Activated CD4-positive, alpha-beta T cell treated with anti-CD3 and anti-CD28 coated beads, Interleukin-2, amount 10 ng/mL, durations not matched to agents 7 days and 5 days (primary cell): ENCODE measurements at places on chromosomes 4 and X. TPM values are rescaled to one million over a fixed set of nuclear protein-coding genes. Genes with fewer than 3 reads are reported as not detected.

DNA sequence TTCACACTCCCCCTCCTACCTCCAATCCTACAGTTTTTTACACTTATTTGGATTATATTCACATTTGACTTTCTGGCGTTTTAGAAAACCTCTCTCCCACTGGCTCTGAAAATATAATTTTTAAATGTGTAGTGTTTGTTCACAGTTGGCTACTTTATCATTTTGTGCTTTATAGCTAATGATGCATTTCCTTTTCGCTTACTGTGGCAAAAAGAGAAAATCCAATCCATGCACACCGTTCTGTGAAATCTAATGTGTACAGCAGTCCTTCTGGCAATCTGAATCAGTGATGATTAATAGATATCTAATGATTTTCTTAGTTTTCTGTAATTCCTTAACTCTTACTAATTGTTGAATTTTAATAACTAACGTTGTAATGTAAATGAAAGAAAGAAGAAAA lies 271.5 kb downstream of the ARAP2 start:
- no peak for DNase-seq

- no peak for DNase-seq
Observed at GRCh38 chr4:184395971-184396391, 78.4 kb downstream of the IRF2 start.

DNA sequence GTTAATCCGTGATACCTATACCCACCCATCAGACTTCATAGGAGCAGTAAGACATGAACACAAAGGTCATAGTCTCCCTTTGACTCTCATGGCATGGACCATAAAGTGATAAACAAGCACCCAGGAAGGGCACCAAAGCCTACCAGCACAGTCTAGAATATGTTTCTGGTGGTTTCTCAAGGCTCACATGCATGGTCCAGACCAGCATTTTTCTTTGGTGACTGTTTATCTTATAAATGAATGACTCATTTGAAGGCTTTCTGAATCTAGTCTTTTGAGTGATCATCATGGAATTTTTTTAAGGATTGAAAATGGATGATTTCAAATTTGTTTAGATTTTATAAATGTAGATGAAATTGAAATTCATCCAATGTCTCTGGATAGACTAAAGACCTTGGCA lies 32.0 kb upstream of the AMELX start:
- DNase-seq = no peak

DNA sequence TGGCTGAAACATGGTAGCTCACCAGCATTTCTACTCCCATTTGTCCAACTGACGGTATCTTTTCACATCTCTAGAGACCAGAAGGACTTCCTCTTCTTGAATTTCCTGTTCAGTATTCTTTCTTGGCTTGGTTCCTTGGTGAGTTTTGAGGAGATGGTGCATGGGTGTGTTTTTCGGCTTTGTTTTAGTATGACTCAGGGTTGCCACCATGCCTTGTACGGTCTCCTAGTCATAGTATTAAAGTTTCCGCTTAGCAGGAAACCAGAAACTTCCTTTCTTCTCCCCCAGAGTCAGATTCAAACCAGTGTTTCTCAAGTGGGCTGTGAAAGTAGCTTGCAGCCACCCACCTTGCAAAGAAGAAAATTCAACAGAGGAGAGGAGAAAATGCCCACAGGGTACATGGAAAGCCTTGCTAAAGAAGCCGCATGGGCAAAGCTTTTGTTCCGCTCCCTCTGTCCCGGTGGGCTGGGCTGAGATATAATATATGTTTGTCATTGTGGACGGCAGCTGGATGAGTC lies 5.7 kb downstream of the CD99 start:
- DNase-seq = peak; percentile 77

DNA sequence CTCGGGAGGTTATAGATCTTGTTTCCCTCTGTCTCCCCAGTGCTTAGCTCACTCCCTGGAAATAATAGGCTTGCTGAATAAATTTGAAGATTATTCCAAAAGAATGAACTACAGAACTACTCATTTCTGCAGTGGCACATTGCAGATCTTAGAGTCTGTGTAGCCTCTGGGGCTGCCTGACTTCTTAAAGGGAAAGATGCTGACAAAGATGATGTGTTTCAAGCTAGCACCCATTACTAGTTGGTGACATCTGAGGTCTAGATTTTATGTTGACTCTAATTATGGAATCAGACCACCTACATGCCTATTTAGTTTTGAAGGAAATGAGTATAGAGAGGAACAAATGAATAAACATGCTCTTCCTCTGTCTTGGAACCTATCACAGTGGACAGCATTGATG lies 123.7 kb upstream of the KCNIP4 start:
- DNase-seq = no peak

DNA sequence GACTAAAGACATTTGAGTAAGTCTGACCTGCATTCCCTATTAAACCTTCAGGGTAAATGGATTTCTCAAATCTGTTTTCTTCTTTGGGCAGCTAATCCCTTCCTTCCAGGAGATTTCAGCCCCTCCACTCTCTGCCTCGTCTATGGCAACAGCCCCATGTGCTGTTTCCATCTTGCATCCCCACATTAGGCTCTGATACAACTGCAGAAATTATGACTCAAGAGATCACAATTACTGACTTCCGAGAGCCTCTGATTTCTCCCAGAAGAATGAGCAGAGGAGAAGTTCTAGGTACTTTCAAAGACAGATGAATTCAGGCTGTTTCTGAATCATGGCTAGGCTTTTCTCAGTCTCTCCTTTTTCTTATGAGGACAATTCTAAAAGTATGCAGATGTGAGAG lies 38.7 kb downstream of the RAI2 start:
- no peak for DNase-seq

DNA sequence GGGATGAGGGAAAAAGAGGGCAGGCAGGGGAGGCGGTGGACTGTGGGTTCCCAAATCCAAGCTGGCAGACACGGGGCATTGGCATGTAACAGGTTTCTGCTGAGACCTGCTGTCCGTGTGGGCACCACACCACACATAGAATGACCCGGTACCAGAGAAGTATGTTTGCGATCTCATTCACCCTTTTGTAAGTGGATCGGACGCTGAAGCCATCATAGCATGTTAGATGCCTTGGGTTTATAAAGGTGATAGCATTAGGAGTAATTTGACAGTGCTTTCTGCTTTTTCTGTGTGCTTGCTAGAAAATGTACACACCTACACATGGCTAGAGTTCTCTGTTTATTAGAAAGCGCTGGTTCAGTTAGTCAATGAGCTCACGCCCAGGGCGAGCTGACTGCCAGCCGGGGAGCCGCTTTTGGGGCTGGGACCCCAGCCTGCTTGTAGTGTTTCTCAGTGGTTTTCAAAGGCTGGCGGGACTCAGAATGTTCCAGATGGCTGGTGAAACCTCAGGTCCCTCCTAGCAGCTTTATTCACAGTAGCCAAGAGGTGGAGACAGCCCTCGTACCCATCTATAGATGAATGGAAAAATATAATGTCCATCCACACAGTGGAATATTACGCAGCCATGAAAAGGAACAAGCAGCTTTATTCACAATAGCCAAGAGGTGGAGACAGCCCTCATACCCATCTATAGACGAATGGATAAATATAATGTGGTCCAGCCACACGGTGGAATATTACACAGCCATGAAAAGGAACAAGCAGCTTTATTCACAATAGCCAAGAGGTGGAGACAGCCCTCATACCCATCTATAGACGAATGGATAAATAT lies 579 bp downstream of the IL3RA start:
- no peak for DNase-seq

DNA sequence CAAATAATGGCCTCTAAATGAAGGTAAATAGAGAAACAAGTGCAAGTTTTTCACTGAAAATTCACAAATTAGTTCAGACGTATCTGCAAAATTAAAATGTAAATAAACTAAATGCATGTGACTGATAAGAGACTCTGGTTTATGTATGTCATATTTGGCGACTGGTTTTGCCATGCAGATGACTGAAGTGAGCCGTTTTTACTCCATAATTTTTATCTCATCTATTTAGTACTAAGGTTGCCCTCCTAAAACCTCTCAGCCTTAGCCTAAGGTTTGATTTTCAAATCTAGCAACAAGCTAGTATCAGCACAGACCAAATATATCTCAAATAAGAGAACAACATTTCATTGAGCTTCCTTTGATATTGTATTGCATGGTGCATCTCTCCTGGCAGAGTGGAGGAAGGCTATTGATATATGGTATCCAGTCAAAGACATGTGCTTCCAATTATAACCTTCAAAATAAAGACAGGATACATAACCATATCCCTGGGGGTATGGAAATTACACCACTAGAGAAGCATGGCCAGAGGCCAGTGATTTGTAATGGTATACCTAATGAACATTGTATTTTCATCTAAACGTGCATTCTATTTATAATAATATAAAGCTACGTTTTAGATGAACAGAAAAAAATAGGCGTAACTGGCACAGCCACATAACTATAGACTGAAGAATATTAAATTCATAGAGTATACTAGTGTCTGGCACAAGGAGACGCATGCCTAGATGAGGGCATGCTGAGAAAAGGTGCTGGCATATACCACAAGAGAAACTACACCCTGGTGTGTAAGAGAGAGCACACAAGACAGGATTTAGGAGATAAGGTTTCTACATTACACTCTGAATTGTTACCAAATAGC lies 392.6 kb upstream of the INTU start:
- no peak for DNase-seq

DNA sequence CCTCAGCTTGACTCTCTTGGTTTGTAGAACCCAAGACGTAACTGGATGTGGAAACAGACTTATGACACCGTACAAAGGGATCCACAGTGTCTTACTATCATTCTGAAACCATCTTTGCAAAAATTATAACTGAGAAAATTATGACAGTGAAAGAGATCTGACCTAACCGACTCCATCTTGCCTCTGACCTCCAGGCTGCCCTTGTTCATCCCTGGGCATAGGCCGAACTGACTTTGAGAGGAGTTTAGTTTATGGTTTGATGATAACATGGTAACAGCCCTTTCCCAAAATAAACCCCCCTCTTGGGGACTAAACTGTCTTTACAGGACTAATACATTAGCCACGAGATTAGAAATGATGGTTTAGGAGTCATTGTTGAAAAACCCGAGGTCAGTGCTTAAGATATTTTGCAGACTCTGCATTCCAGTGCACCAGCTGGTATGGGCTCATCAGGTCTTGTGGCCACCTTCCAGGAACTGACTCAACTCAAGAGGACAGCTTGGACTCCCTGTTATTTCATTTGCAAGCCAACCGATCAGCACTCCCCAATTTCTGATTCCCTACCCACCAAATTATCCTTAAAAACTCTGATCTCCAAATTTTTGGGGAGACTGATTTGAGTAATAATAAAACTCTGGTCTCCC lies 49.6 kb downstream of the CASP3 start:
- DNase-seq = no peak

GRCh38 chrX:33134164-33134563 lies 77.2 kb downstream of the DMD start:
- DNase-seq = no peak

DNA sequence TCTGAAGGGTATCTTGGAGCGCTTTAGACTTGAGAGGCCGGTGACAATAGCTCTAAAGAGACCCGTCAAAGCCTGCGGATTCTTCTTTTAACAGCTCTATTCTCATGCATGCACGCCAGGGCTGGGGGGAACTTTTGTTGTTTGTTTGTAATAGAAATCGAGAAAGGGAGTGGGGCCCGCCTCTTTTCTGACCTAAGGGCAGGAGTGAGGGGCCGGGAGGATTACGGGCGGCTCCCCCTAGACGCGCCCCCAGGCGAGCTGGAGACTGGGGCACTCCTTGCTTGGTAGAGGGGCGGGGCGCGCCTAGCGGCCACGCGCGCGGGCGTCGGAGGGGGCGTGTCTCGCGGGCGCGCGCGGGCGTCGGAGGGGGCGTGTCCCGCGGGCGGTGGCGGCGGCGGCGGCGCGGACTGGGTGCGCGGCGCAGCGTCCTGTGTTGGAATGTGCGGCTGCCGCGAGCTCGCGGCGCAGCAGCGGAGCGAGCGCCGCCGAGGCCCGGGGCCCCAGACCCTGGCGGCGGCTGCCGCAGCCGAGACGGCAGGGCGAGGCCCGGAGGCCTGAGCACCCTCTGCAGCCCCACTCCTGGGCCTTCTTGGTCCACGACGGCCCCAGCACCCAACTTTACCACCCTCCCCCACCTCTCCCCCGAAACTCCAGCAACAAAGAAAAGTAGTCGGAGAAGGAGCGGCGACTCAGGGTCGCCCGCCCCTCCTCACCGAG lies at the start of gene REST:
REST (plus strand) TSS at position 412 of the 717 bp plus-strand sequence. CDS start 2,739 bp downstream, outside the sequence.
- DNase-seq = peak; percentile 77

- DNase-seq = no peak
Observed at GRCh38 chrX:150958177-150958576, 25.0 kb upstream of the HMGB3 start.

DNA sequence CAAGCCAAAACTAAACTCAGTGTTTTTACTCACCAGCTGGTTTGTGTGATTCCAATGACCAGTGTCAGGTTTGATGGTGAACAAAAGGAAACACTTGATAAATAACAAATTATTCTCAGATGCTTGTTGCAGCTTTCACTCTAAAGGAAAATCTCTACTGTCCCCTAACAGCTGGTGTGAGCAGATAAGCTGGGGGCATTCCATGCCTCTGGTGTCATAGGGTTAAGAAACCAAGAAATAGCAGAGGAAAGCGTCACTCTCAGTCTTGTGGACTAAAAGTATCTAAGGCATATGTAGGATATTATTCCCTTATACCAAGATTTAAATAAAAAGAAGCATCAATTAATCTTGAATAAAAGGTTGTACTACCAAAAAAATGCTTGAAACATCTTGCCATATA lies 24.3 kb downstream of the TRPC5 start:
- no peak for DNase-seq

DNA sequence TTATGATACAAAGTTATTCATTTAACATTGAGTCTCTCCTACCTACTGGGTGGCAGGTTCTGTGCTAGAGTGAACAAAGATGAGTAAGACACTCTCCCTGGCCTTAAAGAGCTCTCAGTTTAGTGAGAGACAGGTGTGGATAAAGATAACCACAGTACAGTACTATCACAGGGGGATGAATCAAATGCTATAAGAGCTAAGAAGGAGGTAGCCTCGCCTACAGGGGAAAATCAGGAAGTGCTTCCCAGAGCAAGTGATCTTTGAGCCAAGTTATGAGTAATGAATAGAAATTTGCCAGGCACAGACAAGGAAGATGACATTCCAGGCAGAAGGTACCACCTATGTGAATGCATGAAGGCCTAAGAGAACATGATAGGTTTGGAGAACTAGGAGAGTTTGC lies 3.4 kb upstream of the IGBP1 start:
- no peak for DNase-seq

GRCh38 chr4:62627141-62627540 lies 1427.0 kb downstream of the ADGRL3 start:
- DNase-seq = no peak

The ASMT gene
- not detected for total RNA-seq

The SYAP1 gene
- total RNA-seq = 14.1 TPM

The ANXA3 gene
- 2.2 TPM for total RNA-seq

The SPATA4 gene
- not detected for total RNA-seq

The RHOXF1 gene
- not detected for total RNA-seq

The LGI2 gene
- total RNA-seq = not detected

The AVPR2 gene
- not detected for total RNA-seq

The MAGEB17 gene
- total RNA-seq = not detected

The FGF5 gene
- not detected for total RNA-seq
